ENCODE measurements at places on chromosomes 16 and 17. TPM values are rescaled to one million over a fixed set of nuclear protein-coding genes. Genes with fewer than 3 reads are reported as not detected.
A peak's percentile ranks its signal among the peaks of the same experiment; 100 is the strongest.

GRCh38 chr17:64213995-64214811, 48.9 kb downstream of the TEX2 start:
- no peak for DNase-seq

The MAP2K3 gene
- 7.1 TPM for total RNA-seq

The AOC2 gene
- 0.36 TPM for total RNA-seq

DNA sequence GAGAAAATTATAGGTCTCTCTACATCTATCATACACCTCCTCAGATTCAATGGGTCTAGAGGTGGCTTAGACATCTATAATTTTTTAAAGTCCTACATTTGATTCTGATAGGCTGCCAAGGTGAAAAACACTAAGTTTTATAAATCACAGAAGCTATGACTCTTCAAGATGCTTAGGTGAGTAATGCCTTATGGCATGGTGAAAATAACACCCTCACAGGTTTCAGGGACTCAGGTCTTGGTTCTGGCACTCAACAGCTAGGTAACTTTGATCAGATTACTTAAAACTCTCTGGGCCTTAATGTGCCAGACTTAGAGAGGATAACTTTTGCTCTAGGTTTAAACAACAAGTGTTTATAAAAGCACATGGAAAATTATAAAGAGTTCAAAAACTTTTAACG, 2.0 kb upstream of the COX10 start:
- no peak for DNase-seq

DNA sequence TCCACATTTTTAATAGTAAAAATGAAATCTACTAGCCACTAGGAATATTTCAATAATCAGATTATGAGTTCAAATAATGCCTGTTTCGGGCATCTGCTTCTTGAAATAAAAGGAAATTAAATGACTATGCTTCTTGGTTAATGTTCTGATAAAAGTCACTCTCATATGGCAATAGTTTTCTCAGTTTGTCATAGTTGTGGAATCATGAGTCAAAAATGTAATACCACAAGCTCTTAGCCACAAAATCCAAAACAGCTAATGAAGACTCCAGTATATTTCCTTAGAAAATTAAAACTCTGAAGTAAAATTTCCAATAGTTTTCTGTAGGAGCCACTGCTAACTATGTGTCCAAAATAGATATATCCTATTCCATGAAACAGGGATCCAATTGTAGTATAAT, 676.3 kb upstream of the CDH8 start:
- DNase-seq, result no peak

- DNase-seq, result peak; percentile 27
These were observed 58.2 kb upstream of the HS3ST4 start for GRCh38 chr16:25633549-25633948.

DNA sequence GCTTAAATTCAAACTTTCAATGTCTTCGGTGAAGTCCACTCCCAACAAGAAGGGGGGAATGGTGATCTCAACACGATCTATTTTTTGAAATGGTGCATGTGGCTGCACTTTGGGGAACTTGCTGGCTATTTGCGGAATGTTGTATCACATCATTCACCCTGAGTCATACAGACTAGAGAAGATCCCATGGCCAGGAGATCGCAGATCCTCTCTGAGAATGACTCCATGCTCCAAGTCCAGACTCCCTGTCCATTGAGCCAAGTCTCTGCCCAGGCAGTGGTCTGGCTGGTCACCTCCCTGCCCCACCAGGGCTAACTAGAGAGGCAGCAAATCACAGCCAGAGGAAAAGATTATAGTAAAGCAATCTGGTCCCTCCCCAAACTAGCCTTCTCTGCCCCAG, 120.6 kb downstream of the XYLT1 start:
- no peak for DNase-seq

The PRSS22 gene
- total RNA-seq, result 0.72 TPM

- DNase-seq, result no peak
These were observed 101.6 kb upstream of the KIF2B start for GRCh38 chr17:53721101-53721500.

The CCL7 gene
- 0.68 TPM for total RNA-seq

DNA sequence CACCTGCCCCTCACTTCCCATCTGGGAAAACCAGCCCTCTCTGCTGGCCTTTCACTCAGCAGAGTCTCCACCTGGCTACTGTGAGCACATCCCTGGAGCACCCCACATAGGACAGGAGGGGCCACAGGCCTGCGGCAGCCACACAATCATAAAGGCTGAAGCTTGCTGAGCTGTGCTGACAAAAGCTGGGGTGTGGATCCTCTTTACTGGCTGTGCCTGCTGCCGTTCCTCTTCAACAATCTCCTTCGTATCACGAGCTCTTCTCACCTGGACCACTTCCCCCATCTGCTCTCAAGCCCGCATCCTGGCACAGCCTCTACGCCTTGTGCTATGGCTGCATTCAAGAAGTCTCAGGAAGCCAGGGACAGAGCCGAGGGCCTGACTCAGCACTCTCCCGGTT, 86.1 kb downstream of the ZNF778 start:
- DNase-seq, result no peak

The SCNN1B gene
- total RNA-seq, result not detected

GRCh38 chr16:58027161-58027915, 1.8 kb downstream of the MMP15 start:
- DNase-seq, result peak; percentile 28

DNA sequence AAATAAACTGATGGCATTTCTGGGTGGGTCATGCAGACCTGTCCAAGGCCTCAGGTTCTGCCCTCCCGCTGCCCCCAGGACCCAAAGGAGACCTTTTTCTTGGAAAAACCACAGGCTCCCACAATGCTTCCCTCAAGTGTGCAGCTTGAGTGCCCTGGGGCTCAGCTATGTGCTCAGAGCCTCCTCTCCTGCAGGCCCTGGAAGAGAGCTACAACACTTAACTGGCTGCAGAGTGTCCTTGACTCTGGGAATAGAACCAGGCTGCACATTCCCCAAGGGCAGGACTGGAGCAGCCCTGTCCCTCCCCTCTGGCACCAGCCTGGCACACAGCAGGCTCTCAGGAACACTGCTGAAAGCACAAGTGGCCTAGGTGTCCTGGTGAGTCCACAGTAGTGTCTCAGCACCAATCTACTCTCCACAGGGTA, 4.8 kb upstream of the SREBF1 start:
- peak; percentile 61 for DNase-seq

GRCh38 chr17:80163336-80163735, 6.5 kb upstream of the CARD14 start:
- peak; percentile 10 for DNase-seq

DNA sequence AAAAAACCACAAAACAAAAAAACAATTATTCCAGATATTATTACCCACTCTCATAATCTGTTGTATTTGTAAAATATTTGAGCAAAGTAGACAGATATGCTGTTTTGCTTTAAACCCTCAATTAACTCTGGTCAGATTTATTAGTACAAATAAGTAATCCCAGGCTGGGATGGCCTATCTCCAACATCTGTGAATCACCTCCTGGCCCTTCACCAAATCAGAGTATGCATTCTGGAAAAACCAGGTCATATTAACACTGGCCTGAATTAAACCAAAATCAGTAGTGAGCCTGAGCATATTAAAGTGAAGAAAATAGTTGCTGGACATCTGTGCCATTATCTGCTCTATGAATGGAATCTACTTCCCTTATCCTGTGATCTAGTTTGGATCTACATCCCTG, 41.0 kb downstream of the STAT3 start:
- DNase-seq, result peak; percentile 86

DNA sequence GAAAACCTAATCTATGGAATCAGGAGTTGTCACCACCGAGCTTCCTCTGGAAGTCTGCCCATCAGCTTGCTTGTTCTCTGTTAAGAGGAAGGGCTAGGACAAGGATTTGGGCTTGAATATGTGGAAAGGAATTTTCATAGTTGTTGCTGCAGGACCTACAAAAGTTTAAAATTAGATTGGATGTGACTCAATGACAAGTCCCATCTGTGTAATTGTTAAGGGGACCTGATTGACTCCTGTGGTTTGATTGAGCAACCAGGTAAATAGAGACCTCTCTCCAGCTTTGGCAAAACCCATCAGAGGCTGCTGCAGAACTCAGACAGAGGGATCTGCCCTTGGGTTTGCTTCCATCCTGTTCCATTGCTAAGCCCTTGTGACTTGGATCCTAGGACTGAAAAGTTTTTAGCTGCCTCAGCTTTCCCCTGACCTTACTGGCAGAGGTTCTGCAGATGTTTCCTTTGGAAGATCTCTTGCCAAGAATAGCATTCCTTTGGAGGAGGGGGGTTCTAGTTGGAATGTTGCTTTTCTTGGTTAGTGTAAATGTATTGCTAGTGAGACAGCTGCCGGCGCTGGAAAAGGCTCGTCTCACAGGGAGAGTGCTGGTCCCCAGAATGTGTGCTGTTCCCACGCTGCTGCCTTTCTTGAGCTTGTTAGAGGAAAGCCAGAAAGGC, 50.0 kb downstream of the SF3B3 start:
- peak; percentile 71 for DNase-seq

The GLIS2 gene
- 0.24 TPM for total RNA-seq

DNA sequence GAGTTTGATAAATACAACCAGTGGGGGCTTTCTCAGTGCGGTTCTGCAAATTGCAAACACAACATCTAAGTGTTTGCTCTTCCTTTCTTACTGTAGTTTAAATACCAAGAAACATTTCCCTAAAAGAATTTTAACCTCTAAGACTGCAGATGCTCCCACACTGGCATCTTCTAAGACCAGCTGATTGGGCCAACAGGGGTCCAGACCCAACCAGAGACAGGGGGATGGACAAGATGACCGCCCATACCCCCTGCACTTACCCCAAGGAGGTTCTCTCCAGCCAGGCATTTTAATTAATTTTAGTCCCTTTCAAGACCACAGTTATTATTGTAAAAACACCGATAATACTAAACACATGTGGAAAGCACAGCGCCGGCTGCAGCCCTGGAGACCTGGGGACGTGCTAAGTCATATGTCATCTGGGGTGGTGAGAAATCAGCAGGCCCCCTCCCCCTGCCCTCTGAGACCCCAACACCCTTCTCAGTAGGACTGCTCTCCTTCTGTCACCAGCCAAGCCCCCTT, 242.3 kb downstream of the SOX9 start:
- peak; percentile 33 for DNase-seq

DNA sequence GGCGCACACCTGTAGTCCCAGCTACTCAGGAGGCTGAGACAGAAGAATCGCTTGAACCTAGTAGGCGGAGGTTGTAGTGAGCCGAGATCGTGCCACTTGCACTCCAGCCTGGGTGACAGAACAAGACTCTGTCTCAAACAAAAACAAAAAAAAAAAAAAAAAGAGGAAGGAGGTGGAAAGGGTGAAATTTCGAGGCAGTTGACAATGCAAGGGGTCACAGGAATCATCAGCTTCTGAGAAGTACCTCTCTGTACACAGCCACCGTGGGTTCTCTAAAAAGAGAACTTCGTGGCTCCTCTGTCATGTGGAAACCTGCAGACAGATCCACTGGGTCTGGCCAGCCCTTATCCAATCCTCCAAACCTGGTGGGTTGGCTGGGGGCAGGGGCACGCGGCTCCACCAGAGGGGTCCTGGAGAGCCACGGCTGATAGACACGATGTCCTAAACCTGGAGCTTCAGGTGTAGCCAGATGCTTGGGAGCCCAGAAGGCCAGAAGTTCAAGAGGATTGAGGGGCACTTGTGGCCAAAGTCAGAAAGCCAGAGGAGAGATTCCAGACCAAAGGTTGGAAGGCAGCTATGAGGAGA, 540 bp upstream of the CD300LF start:
- no peak for DNase-seq

The VPS35 gene
- total RNA-seq, result 123 TPM

The CCT6B gene
- total RNA-seq, result 0.78 TPM

DNA sequence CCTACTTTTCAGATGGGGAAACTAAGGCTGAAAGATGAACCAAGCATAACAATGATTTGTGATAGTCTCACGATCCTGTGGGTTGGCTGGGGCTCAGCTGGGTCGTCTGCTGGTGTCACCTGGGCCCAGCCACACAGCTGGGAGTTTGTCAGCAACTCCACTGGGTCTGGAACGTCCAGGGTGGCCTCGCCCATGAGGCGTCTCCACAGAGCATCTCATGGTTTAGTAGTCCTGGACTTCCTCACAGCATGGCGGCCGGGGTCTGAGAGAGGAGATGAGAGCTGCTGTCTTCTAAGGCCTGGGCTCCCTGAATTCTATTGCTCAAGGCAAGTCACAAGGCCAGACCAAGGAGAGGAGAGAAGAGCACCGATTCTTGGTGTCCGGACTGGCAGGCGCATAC, 24.1 kb upstream of the WFDC1 start:
- no peak for DNase-seq

DNA sequence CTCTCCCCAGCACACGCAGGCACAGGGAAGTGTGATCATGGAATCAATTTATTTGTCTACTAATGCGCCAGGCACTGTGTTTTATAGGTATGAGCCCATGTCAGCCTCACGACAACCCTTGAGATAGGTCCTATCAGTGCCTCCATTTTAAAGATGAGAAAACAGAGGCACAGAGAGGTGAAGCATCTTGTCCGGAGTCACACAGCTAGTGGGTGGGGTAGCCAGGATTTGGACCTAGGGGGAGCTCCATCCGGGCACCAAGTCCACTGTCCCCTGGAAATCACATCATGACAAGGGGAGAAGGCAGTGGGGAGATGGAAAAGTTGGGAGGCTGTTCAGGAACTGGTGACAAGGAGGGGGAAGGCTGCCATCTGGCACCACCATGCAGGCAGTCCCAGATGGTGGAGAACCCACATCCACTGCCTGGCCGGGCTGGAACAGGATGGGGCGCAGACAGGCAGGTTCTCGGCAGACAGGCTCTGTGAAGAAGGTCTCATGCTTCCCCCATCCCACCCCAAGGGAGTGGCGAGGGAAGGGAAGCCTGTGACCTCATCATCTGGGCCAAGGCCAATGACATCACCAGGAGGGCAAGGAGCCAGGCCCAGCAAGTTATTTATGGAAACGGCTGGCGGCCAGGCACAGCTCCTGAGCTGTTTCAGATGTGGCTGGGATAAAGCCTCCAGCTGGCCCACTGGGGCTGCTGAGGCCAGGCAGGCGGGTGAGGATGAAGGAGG, 126.0 kb upstream of the SDK2 start:
- DNase-seq, result peak; percentile 88

DNA sequence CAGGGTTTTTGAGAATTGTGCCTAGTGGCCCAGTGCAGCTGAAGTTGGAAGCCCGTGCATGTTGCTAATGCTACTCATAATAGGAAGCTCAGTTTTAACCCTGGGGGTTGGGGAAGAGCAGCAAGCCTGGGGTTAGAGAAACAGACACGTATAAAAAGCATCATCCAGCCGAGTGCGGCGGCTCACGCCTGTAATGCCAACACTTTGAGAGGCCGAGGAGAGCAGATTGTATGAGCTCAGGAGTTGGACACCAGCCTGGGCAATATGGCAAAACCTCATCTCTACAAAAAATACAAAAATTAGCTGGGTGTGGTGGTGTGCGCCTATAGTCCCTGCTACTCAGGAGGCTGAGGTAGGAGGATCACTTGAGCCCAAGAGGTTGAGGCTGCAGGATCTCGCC, 2.3 kb upstream of the CLUH start:
- DNase-seq, result no peak

DNA sequence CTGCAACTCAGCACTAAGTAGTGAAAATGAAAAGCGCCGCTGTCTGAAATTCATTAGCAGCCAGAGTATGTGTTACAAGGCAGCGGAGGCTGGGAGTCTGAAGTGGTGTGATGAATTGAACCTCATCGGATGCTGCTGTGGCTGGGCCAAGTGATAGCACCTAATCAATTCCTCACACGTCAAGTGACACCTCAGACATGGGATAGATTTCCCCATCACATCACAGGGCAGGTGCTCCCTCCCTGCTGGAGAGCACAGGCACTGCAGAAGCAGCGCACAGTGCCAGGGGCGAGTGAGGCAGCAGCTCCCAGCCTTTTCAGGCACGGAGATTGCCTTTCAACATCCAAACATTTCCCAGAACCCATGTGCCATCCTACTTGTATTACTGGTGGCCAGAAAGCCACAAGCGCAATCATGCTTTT, 32.2 kb downstream of the DRC3 start:
- no peak for DNase-seq

- DNase-seq, result no peak
These were observed 4.8 kb upstream of the FBXL19 start for GRCh38 chr16:30918614-30919013.

The TAC4 gene
- not detected for total RNA-seq

The EIF1 gene
- total RNA-seq, result 43.2 TPM
